Posterior vena cava (tissue), 2 donors: ENCODE measurements at places on chromosomes 3 and 15. TPM values are rescaled to one million over a fixed set of nuclear protein-coding genes. Genes with fewer than 3 reads are reported as not detected.

Gene PPARG
- total RNA-seq, result 11.2 TPM

Gene CCR9
- total RNA-seq, result not detected

GRCh38 chr15:59711451-59712243 is 22.5 kb upstream of the BNIP2 start:
- no peak for DNase-seq

DNA sequence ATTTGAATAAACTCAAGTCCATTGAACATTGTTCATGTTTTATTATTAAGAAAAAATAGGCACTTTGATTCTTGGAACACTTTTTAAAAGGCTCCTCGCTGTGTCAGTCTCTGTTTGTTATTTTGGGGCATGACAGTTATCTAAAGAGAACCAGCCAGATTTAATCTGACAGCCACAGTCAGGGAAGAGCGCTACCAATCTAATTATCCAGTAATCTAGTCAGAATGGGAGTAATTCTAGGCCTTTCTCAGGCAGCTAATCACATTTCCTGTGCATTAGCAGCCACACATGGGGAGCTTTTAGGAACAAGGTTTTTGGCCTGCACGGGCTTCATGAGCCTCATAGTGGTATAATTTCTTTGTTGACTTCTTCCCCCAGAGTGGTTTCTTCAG is 362.2 kb downstream of the RBMS3 start:
- no peak for DNase-seq

- DNase-seq, result no peak
These were observed 268.6 kb upstream of the WNT5A start for GRCh38 chr3:55755516-55756205.

DNA sequence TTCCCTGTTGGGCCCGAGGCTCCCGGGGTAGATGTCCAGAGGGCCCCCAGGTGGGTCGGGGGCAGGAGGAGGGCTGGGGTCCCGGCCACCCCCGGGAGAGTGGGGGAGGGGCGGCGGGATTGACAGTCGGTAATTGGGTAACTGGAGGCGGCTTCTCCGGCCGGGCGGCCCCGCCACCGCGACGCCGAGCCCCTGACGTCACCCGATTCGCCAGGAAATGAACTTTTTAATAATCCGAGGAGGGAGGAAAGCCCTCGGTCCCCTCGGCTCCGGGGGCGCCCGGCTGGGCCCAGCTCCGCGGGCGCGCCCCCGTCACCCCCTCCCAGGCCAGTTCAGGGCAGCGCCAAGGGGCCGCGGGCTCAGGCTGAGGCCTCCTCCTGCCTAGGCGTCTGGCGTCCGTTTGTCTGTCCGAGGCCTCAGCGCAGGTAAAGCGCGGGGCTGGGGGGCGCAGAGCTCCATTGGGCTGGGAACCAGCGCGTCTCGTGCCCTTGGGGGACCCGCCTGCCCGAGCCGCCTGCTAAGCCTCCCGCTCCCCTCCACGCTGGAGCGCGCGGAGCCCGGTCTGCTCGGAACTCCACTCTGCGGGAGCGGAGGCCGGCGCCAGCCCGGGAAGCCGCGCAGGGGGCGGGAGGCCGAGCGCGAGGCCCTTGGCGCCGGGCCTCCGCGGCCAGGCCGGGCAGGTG is 3.9 kb downstream of the GATA2 start:
- DNase-seq, result peak; percentile 90
